Activated T-cell treated with anti-CD3 and anti-CD28 coated beads, Interleukin-2, amount 50 U/mL, for 48 hours (primary cell): ENCODE measurements at places on chromosomes 6 and 20.

DNA sequence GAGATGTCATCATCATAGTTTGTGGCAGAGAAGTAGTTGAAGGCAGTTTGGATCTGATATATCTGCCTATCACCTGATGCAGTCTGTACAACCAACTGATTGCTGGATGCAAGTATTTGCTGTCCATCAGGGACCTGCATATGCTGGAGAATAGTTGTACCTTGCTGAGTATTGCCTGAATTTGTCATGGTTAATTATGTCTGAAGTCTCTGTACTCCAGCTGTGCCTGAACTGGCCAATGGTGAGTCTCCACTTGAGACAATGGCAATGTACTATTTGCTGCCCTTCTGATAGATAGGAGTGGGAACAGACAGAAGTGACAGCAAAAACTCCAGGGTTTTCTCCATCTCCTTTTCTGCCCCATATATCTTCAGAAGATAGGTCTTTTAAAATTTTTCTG is 531.5 kb downstream of the EPHA7 start:
- no peak for DNase-seq

- DNase-seq: no peak
Observed at GRCh38 chr6:47016261-47016660, 25.9 kb downstream of the ADGRF1 start.

DNA sequence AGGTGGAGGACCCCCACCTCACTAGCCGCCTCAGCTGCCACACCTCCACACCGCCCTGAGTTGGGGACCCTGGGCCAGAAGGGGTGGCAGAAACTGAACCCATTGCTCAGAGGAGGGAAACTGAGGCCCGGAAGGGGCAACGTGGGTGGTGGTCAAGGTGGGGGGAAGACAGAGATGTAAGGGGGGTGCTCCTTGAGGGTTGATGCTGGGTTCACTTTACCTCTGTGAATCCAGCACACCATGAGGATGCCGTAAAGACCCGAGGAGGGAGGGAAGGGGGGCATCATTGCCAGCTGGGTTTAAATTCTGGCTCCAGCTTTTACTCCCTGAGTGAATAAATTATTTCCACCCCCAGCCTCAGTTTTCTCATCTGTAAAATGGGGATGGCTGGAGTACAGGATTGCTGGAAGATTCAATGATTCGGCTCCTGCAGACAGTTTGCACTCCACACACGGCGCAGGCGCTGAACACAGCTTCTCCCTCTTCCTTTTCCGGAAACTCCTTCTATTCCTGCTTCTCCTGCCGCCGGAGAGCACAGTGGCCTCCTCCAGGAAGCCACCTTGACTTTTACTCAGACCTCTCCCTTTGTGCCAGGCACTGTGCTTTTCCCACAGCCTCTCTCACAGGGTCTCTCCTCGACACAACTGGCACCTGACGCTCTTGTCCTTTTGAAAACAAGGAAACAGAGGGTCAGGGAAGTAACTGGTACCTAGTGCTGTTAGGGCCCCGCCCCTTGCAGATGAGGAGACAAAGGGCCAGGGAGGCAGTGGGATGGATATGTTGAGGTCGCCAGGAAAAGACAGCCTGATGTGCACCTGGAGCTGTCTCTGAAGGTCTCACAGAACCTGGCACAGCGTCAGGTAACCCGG is 59.4 kb downstream of the UBE2V1 start:
- no peak for DNase-seq

GRCh38 chr6:157562997-157563396 is 182.0 kb downstream of the ZDHHC14 start:
- DNase-seq: no peak

GRCh38 chr6:37826188-37826587 is 6.7 kb downstream of the ZFAND3 start:
- no peak for DNase-seq
